ENCODE measurements at places on chromosomes 5 and 9. TPM values are rescaled to one million over a fixed set of nuclear protein-coding genes. Genes with fewer than 3 reads are reported as not detected.
A peak's percentile ranks its signal among the peaks of the same experiment; 100 is the strongest.

Gene CORO2A
- total RNA-seq: 98.6 TPM

Gene PCDHA6
- 0.57 TPM for total RNA-seq

Gene DMRT3
- not detected for total RNA-seq

Gene CATSPER3
- not detected for total RNA-seq

Gene SMIM27
- 3.2 TPM for total RNA-seq

Gene MCCC2
- 50.3 TPM for total RNA-seq

Gene ROR2
- total RNA-seq: 4.4 TPM

Gene DAB2
- 39.6 TPM for total RNA-seq

Gene DOK3
- total RNA-seq: 2.1 TPM

Gene ERGIC1
- total RNA-seq: 180 TPM

Gene CCDC107
- total RNA-seq: 14.0 TPM

Gene PCDHB4
- total RNA-seq: 0.80 TPM

Gene INPP5E
- 19.8 TPM for total RNA-seq

Gene SNCAIP
- 0.70 TPM for total RNA-seq

DNA sequence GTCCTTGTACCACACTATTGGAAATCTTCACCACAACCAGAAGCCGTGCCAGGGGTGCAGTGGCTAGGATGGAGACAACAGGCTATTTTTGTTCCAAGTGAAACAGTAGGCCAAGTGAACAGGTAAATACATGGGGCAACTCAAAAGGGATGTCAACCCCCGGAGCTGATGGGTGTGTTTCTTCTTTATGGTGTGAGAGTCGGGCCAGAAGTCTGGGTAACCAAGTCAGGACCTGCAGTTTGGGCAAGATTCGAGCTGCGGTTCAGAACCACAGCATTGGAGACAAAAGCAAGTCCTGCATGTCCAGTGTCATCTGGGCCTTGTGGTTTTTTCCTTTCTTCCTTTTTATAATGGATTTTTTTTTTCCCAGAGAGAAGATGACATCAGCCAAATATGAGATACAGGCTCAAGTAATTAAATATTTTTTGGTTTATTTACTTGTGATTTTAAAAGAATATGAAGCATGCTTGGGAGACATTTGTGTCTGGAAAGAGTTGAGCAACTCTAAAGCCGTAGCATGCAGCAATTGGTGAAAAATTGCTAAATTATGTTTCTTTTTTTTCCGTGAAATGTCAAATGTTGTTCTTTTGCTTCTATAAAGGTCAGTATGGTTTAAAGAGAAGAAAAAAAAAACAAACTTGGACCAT lies 261.6 kb downstream of the ARRDC3 start:
- H3K4me3 ChIP-seq: no peak overlapping the region
- no peaks in the 10 kb centered on the region for H3K4me1 ChIP-seq

GRCh38 chr5:1101961-1102713 lies 9.7 kb downstream of the SLC12A7 start:
- peaks cover 13% of the 10 kb centered on the region for H3K4me1 ChIP-seq
- no peaks in the 10 kb centered on the region for H3K36me3 ChIP-seq
- peak overlapping the region; percentile 90 for H3K27ac ChIP-seq
- H3K4me3 ChIP-seq: peak overlapping the region; percentile 1

DNA sequence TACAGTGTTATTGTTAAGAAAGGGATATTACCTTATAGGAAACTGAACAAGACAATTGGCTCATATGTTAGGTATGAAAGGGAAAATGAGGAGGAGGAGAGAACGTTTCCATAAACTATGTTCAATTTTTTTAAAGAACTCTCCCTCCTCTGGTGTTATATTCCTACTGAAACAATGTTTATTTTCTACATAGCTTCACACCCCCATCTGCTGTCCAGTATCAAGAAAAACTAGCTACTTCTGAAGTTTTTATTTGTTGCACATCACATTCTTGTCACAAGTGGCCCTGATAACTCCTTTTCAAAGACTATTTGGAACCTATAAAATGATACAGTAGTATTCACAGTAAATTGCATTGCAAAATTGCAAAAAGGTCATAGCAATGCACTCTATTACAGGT lies 223.4 kb upstream of the FAM174A start:
- DNase-seq: no peak
- no peaks in the 10 kb centered on the region for H3K27me3 ChIP-seq
- H3K36me3 ChIP-seq: no peaks in the 10 kb centered on the region
- no peaks in the 10 kb centered on the region for H3K4me1 ChIP-seq

GRCh38 chr9:89015336-89015735 lies 24.1 kb downstream of the S1PR3 start:
- no peak for DNase-seq
- H3K4me3 ChIP-seq: no peak overlapping the region
- H3K27ac ChIP-seq: no peak overlapping the region
- H3K36me3 ChIP-seq: no peaks in the 10 kb centered on the region

GRCh38 chr9:2634818-2635217 lies 13.2 kb downstream of the VLDLR start:
- H3K27ac ChIP-seq: no peak overlapping the region
- H3K4me1 ChIP-seq: no peaks in the 10 kb centered on the region
- H3K27me3 ChIP-seq: no peaks in the 10 kb centered on the region
- no peaks in the 10 kb centered on the region for H3K36me3 ChIP-seq

GRCh38 chr9:78278177-78278777 lies 18.6 kb upstream of the PSAT1 start:
- H3K27me3 ChIP-seq: no peaks in the 10 kb centered on the region
- no peaks in the 10 kb centered on the region for H3K36me3 ChIP-seq
- DNase-seq: no peak
- no peaks in the 10 kb centered on the region for H3K4me1 ChIP-seq

DNA sequence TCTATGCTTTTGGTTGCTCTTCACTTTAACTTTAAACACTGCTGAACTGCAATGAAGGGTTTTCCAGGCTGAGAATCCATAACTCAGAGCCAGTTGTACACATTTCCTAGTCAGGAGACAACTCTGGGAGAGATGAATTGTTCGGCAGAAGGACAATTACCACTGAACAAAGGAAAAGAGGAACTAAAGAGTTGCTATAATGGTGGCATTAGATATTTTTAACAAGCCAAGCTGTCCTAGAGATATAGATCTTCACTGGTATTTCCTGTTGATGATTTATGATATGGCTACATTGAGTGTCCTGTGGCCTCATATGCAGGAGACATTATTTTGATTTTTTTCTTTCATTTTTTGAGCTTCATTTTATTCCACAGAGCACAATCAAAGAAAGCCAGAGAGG lies 219.1 kb upstream of the PCSK5 start:
- no peak overlapping the region for H3K4me3 ChIP-seq
- DNase-seq: no peak
- H3K27me3 ChIP-seq: no peaks in the 10 kb centered on the region
- no peaks in the 10 kb centered on the region for H3K36me3 ChIP-seq
- no peak overlapping the region for H3K27ac ChIP-seq

GRCh38 chr9:4572184-4572826 lies 82.0 kb downstream of the SLC1A1 start:
- DNase-seq: no peak
- H3K36me3 ChIP-seq: no peaks in the 10 kb centered on the region
- no peak overlapping the region for H3K27ac ChIP-seq
- no peaks in the 10 kb centered on the region for H3K4me1 ChIP-seq
- no peak overlapping the region for H3K4me3 ChIP-seq
- no peaks in the 10 kb centered on the region for H3K27me3 ChIP-seq

DNA sequence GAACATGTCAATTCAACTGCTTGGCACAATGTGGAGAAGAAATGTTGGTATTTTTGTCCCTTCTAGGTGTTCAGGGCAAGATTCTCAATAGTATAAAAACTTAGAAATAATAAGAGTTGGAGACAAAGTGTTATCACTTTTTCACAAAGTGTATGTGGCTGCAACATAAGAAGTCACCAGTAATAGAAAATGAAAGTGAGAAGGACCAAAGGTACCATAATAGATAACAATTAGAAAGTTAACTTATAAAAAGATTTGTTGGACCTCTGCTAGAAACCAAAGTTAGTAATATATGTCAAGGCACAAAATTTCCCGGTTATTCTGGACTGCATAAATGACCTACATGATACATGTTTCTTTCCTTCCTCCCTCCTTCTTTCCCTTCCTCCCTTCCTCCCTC lies 1535.3 kb downstream of the EFNA5 start:
- no peaks in the 10 kb centered on the region for H3K36me3 ChIP-seq
- no peak overlapping the region for H3K27ac ChIP-seq
- no peak overlapping the region for H3K4me3 ChIP-seq
- no peaks in the 10 kb centered on the region for H3K4me1 ChIP-seq
- no peaks in the 10 kb centered on the region for H3K27me3 ChIP-seq

- no peak overlapping the region for H3K4me3 ChIP-seq
- no peaks in the 10 kb centered on the region for H3K36me3 ChIP-seq
- no peaks in the 10 kb centered on the region for H3K4me1 ChIP-seq
These were observed 29.5 kb upstream of the PTPDC1 start for GRCh38 chr9:94054716-94055115.

- H3K4me3 ChIP-seq: no peak overlapping the region
- H3K27ac ChIP-seq: no peak overlapping the region
- no peak for DNase-seq
- no peaks in the 10 kb centered on the region for H3K27me3 ChIP-seq
These were observed 9.3 kb downstream of the OBP2B start for GRCh38 chr9:133199648-133200321.

- no peaks in the 10 kb centered on the region for H3K36me3 ChIP-seq
- H3K27ac ChIP-seq: no peak overlapping the region
- DNase-seq: no peak
- H3K27me3 ChIP-seq: no peaks in the 10 kb centered on the region
These were observed 747.3 kb downstream of the EFNA5 start for GRCh38 chr5:106923409-106923808.

GRCh38 chr5:172451771-172452197 lies 2.5 kb downstream of the SH3PXD2B start:
- peak overlapping the region; percentile 7 for H3K27ac ChIP-seq
- no peak overlapping the region for H3K4me3 ChIP-seq
- no peaks in the 10 kb centered on the region for H3K27me3 ChIP-seq
- no peak for DNase-seq
- H3K4me1 ChIP-seq: peaks cover 24% of the 10 kb centered on the region

- H3K36me3 ChIP-seq: no peaks in the 10 kb centered on the region
- H3K27me3 ChIP-seq: no peaks in the 10 kb centered on the region
- H3K4me1 ChIP-seq: no peaks in the 10 kb centered on the region
- no peak overlapping the region for H3K4me3 ChIP-seq
- H3K27ac ChIP-seq: no peak overlapping the region
These were observed 197.0 kb downstream of the TAF11L14 start for GRCh38 chr5:17831279-17831678.

DNA sequence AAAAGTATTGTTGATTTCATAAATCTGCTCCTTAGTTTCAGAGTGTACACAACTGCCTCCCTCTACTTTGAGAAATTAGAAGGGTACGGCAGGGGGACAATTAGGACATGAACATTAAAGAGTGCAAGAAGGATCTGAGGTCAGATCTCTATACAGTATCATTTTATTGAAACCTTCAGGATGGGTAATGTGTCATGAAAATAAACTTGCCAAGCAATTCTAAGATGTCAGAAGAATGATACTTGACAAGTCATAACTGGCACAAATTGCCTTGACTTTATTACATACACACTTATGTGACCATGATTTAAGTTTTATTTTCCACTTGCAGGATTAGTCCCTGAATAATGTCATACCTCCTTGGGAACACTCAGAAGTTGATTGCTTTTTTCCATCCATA lies 92.8 kb downstream of the PLPP1 start:
- no peak overlapping the region for H3K4me3 ChIP-seq
- no peak overlapping the region for H3K27ac ChIP-seq
- no peaks in the 10 kb centered on the region for H3K27me3 ChIP-seq

- H3K36me3 ChIP-seq: no peaks in the 10 kb centered on the region
- peak overlapping the region; percentile 51 for H3K4me3 ChIP-seq
These were observed 529 bp upstream of the NRARP start for GRCh38 chr9:137302449-137303150.

- DNase-seq: no peak
- H3K27me3 ChIP-seq: no peaks in the 10 kb centered on the region
- no peaks in the 10 kb centered on the region for H3K4me1 ChIP-seq
- H3K36me3 ChIP-seq: no peaks in the 10 kb centered on the region
- H3K4me3 ChIP-seq: no peak overlapping the region
These were observed 42.0 kb upstream of the CDC42SE2 start for GRCh38 chr5:131221888-131222287.

DNA sequence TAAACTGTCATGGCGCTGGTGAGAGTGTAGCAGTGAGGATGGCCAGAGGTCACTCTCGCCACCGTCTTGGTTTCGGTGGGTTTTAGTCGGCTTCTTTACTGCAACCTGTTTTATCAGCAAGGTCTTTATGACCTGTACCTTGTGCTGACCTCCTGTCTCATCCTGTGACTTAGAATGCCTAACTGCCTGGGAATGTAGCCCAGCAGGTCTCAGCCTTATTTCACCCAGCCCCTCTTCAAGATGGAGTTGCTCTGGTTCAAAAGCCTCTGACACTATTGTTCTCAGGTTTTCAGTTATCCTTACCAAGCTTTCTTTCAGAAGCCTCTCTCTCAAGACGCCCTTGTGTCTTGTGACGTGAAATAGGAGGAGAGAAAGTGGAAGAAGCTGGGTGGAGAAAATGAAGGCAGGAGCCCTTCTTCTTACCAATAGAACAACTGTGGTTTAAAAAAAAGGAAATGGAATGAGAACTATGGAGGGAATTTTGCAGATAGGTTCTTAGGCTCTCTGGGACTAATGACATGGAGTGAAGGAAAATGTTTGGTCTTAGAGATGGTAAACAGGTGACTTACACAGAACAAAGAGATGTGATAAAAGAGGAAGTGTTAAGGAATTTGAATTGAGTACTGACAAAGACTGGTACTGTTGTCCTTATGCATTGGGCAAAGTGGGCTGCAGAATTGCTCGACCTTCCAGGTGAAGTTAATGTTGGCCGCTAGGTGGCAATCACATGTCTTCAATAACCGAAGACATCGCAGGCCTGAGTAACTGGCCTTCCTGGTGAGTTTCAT lies 133.3 kb upstream of the RAI14 start:
- H3K4me1 ChIP-seq: no peaks in the 10 kb centered on the region
- no peak overlapping the region for H3K27ac ChIP-seq
- H3K4me3 ChIP-seq: no peak overlapping the region
- no peaks in the 10 kb centered on the region for H3K36me3 ChIP-seq

DNA sequence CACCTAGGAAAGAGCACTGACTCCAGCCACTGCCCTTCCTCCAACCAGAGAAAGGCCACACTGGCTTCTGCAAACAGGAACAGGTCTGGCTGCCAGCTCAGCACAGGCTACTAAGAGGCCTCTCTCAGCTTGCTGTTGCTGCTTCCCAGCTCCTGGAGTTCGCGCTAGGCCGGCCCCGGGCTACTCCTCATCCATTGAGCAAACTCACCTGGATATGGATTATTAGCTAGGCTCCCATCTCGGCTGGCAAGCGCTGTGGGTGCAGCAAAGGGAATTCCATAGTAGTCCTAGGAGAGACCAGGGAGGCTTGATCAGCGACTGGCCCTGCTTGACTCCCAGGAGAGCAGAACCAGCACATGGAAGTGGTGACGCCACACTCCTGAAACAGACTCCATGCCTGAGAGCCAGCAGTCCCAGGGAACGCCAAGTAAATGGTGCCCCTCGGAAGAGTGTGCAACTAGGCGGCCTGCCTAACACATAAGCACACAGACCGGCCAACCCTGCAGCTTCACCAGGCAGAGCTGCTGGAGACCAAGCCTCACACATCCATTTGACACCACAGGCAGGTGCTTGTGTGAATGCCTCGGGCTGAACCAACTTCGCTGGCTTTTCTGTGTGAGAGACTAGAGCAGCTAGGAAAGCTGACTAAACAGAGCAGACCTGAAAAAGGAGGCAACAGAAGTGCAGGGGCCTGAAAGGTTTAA lies 107.2 kb downstream of the UBE2R2 start:
- H3K36me3 ChIP-seq: no peaks in the 10 kb centered on the region
- H3K27me3 ChIP-seq: no peaks in the 10 kb centered on the region
- no peak overlapping the region for H3K27ac ChIP-seq

Data from Peyer's patch (tissue), 4 donors.